ENCODE measurements at places on chromosomes 6 and 20.

DNA sequence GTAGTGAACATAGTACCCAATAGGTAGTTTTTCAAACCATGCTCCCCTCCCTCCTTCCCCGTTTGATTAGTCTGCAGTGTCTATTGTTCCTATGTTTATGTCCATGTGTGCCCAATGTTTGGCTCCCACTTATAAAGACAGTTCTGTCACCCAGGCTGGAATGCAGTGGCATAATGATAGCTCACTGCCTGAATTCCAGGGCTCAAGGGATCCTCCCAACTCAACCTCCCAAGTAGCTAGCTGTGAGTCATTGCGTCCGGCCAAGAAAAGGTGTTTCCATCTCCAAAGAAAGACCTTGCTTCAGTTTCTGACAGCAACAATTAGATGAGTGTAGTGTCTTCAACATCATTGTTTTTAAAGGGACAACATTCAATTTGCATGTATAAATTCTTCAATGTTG lies 131.1 kb upstream of the CEP162 start:
- no peak for DNase-seq

DNA sequence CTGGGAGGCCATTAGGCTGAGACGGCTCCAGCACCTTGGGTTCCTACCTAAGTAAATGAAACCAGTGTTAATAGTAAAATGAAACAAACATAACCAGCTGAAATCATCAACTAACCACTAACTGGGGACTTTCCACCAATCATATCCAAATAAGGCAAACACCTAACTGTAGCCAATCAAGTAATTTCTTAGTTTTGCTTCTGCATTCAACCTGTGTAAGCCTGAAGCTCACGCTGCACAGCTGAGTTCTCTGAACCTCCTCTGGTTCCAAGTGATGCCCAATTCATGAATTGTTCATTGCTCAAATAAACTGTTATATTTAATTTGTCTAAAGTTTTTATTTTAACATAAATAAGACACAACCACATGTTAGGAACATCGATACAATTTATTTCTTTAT lies 22.5 kb downstream of the KLHL32 start:
- DNase-seq, result no peak

DNA sequence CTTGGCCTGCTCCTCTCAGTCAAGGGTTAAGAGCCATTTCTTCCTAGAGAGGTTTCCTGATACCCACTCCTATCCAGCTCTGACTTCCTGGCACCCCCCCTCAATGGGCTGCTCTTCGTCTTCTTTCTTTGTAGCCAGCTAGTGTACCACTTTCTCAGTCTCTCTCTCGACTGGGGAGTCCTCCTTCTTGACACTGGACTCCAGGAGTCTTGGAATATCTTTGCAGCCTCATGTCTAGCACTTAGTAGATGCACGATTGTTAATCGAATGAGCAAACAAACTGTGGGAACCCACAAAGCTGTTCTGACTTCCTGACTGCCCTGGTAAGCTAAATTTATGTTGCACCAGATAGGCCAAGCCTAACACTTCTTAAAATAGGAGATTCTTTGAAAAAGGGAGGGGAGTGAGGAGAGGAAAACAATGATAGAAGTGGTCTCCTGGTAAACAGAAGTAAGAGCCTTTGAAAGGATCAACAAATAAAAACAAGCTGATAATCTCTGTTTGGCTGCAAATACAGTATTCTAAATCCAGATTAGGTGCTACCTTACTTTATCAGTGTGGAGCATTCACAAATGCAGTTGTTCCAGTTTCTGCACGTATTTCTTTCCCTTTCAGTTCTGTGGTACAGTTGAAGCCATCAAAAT lies 160.1 kb upstream of the CITED2 start:
- no peak for DNase-seq

DNA sequence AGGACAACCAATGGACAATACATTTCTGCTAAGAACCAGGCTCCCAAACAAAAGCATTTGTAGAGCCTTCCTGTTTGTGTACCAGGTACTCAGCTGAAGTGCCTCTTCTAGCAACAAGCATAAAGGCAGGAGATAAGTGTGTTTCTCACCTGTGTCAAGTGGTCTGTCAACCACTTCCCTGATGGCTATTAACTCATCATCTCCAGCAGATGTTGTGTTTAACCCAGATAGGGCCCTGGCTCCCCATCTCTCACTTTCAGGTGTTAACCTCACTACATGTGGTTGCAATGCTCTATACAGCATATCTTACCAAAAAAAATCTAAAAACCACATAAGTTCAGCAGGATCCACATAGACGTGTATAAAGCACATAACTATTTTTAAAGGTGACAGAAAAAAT lies 9.6 kb upstream of the IL17A start:
- DNase-seq, result no peak

DNA sequence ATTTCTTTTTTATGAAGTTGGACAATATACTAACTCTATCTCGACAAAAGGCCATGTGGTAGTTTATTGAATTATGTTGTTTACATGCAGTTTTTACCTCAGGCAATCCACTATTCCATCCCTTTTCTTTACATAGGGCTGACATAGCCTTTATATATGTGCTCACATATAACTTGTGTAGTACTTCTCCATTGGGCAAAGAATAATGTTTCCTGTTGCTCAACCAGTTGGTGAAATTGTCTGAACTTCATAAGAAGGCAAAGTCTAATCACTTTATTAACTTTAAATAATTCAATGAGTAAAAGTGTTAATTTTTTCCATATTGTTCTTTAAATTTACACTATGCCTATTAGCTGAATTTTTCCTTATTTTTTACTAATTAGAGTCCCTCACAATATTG lies 1272.1 kb downstream of the EPHA7 start:
- no peak for DNase-seq

GRCh38 chr6:15160812-15161211 lies 85.1 kb upstream of the JARID2 start:
- DNase-seq, result no peak

DNA sequence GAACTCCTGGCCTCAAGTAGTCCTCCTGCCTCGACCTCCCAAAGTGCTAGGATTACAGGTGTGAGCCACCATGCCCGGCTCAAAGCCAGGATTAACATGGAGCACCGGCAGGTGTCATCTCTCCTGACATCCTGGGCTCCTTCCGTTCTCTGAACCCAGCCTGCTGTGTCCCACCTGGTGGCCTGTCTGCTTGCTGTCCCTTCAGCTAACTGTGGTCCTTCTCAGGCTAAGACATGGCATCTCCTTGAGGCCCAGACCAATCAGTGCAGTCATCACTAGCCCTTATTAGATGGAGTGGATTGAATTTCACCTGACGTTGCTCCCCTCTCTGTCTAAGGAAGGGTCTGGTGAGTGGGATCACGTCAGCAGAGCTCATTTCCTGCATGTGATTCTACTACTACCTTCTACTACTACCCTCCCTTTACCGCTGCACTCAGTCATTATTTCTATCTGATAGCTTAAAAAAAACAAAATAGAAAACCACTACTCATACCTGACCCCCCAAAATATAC lies 28.0 kb upstream of the SYNJ2 start:
- no peak for DNase-seq

DNA sequence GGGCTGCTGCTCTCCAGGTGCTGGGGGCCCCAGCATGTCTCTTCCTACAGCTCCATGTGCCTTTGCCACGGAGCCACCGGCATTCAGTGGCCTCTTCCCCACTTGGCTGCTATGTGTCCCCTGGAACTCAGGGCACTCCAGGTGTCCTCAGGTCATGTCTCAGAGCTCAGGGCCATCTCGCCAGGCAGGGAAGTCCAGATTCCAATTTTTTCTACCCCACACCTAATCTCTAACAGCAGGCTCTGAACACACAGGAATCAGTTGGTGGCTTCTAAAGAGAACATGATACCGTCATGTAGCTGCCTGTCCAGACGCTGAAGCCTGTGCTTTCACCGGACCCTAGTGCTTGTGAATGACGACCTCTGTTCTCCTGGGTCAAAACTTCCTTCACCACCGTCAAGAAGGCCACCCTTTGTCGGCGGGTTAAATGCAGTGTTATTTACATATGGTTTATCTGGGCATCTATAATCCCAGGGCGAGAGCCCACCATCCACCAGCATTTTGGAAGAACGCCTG lies 4.2 kb upstream of the SLCO4A1 start:
- no peak for DNase-seq

DNA sequence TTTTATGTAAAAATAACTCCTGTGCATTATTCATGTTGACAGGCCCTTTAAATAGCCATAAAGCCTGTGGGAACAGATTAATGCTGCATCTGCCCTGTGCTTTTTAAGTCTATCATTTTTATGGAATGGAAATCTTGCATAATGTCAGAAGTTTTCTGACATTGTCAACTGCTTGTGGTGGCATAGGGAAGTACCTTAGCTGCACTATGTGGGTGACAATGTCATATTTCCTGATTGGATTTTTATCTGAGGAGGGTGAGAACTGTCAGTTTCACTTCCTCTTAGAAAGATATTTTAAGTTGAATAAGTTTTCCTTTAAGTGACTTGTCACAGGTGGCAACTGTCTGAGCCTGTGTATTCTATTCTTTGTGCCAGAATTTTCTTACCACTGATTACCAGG lies 267.9 kb downstream of the PLCB1 start:
- DNase-seq, result no peak

DNA sequence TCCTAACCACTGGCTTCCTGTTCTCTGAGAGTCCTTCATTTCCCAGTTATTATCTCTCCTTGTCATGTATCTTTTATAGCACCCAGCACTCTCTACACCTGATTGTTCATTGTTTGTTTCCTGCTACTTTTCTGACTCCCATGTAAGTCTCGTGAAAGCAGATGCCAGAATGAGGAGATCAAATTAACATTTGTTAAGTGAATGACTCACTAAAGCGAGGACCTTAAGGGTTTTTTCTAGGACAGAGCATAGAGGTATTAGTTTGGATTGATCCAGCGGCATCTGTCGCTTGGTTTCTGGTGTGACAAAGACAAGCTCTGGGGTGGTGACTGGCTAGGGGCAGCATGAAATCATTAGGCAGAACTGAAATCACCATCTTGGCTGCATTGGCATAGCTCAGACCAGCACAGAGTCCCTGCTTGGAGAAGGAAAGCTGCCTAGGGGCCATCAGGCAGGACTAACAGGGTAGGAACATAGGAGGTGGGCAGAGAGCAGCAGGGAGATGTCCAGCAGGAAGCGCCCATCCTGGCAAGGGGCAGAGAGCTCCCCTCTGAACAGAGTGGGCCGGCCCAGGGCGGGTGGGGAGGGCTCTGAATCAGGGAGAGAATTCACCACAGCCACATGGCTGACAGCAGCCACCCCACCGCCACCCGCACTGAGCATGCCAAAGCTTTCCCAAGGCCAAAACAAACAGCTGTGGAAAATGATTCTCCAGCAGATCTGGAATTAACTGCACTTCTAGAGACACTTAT lies 97.1 kb upstream of the CEP85L start:
- DNase-seq, result no peak

GRCh38 chr20:59443550-59443949 lies 143.1 kb downstream of the EDN3 start:
- DNase-seq, result no peak

GRCh38 chr6:100633096-100633777 lies 168.5 kb upstream of the SIM1 start:
- DNase-seq, result no peak

DNA sequence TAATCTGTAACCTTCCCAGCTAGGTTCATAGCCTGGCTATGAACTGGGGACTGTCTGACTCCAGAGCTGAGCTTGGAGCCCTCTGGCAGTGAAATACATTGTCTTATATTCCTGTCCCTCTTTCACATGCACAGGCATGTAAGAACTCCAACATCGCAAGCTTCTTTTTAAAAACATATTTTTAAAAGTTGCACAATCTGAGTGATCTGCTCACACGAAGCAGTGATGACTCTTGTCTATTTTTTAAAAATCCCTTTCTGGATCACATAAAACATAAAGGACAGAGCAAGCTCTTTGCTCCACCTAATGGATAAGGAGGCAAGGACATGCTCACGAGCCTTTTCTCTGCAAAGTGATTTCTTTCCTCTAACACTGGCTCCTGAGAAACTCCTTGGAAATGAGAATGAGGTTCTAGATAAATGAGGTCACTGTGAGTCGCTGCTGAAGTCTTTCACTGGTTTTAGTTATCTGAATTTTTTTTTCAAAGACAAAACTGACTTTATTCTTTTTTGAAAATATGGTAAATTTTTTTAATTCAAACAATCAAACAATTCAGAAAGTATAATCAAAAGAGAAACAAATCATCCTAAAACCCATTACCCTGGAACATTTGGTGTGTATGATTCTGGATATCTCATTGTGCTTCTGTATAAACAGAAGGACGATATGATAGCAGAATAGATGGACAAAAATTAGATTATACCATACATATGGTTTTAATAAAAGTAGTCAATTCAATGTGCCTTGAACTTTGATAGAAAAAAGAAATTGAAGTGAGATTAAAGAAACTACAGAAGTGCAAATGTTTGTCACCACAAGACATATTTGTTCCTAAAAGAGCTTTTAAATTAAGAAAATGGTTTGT lies 30.8 kb downstream of the IL20RA start:
- no peak for DNase-seq

GRCh38 chr20:7571521-7572055 lies 368.7 kb downstream of the HAO1 start:
- DNase-seq, result no peak

GRCh38 chr20:1997483-1998192 lies 3.8 kb upstream of the PDYN start:
- DNase-seq, result no peak

GRCh38 chr6:157121897-157122296 lies 201.4 kb downstream of the TMEM242 start:
- DNase-seq, result no peak
